ENCODE measurements at places on chromosomes 1 and 21.
A peak's percentile ranks its signal among the peaks of the same experiment; 100 is the strongest.

DNA sequence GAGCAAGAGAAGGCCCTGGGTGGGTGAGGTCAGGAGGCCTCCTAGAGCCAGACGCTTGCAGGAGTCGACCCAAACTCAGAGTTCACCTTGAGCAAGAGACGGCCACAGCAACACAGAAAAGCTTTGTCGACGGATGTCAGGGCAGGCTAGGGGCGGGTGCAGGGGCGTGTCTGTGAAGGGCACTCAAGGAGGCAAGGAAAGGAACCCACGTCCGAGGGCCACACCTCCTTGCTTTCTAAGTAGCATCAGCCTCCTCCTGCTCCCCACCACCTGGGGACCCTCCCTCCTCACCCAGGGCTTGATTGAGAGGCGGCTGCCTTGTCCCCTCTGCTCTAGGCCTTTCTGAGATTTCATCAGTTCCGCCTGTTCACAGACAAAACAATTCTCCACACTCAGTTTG, 92.1 kb downstream of the OMA1 start:
- DNase-seq, result no peak

DNA sequence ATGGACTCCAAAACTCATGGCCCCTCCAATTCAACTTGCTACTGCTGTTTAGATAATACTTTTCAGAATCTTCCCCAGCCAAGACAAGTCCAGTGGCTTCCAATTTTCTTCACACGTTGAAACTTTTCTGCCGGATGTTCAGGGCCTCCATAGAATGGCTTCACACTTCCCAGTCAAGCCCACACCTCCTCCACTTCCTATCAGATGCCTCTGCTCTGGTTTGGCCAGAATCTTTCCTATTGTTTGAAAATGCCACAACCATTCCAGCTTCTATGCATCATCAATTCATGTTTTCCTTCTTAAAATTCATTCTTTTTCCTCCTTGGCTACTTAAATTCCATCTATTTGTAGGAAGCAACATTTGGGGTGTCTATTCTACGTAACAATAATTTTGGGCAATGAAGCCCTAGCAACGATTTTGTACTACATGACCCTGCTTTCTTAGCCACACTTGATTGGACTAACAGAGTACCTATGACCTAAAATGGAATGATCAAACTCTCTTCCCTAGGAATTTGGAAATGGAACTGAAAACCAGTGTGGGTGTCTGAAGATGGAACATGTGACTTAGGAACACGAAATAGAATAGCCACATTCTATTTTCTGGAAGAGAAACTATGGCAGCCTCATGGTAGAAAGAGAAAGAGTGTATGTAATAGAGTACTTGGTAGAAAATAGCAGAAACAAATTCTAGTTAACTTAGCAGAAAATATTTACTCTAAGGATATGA, 74.1 kb upstream of the CNIH3 start:
- no peak for DNase-seq

DNA sequence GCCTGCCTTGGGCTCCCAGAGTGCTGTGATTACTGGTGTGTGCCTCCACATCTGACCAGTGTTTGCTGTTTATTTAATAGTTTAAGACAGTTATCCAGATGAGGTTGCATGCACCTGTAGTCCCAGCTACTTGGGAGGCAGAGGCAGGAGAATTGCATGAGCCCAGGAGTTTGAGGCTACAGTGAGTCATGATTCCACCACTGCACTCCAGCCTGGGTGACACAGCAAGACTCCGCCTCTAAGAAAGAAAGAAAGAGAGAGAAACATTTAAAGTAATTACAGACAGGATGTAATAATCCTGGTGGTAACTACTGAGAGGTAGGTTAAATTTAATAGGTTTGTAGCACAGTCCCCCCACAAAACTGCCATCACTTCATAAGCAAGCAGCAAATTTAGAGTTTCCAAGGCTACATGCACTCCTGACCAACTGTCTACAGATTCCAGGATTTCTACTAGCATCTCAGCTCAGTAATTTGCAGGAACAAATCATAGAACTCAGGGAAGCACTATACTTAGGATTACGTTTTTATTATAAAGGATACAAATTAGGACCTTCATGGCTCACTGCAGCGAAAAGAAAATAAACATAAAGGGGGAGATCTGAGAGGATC, 89.6 kb downstream of the PKN2 start:
- DNase-seq, result peak; percentile 89

DNA sequence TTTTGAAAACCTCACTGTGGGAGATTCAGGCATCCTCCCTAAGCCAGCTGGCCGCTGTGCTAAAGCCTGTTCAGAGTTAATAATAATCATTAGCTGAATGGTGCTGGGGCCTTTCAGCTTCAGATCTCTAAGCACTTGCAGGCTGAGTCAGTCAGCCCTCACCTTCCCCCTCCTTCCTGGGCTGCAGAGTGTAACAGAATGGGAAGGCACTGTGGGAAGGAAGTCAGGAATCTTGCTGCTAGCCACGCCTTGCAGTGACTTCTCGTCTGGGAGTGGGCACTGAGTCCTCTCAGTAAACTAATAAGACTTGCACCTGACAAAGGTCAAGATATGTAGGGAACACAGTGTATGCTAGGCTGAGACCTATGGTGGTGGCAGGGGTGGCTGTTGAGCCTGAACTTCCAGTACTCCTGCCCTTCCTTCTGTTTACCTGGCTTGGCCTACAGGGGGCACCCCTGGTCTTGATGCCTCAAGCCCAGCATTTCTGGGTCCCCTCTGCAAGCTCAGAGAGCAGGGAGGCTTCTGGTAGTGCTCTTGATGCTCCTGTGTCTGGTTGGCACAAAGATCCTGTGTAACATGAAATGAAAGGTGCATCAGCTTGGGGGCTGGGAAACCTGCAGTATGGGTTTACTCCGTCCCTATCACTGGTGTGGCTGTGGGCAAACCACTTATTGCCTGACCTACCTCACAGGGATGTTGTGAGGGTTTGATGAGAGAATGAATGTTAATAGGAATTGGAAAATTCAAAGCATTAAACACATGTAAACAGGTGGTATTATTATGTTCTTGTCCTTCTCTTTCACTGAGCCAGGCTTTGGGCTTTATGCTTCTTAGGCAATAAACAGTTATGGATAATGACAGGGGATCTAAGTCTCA, 6.0 kb downstream of the CYB561D1 start:
- peak; percentile 89 for DNase-seq

GRCh38 chr1:179151908-179152682, 70.2 kb downstream of the TOR3A start:
- DNase-seq, result no peak

DNA sequence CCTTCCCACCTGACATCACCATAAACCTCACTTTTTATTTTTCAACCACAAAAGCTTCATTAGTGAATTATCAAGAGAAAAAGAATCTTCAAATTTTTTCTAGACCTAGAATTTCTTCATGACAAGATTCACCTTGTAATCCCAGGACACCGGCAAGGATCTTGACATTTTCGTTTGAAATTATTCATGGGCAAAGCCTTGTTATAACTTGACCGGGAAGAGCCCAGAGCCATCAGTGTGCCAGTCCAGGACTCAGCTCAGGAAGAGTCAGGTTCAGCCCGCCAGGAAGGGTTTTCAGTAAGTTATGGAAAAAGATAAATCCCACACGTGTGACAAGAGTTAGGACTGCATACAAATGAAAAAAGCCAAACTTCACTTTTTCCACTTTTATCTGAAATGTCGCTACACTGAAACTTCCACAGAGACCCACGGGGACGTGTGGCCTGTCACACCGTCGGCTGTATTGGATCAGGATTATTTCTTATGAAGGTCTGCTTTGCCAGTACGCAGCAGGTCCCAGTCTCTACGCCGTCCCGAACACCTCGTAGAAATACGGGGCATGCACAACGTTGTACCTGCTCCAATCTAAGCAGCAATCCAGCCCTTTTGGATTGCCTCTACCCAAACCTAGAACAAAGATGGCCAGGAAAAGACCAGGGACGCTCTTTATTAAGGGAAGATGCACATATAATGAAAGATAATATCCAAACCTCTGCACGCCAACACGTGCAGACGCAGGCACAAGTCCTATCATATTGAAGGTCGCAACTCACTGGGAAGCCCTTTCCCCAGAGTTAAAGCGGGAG, 916 bp downstream of the F3 start:
- no peak for DNase-seq

GRCh38 chr1:113401067-113401466, 10.8 kb downstream of the MAGI3 start:
- no peak for DNase-seq

DNA sequence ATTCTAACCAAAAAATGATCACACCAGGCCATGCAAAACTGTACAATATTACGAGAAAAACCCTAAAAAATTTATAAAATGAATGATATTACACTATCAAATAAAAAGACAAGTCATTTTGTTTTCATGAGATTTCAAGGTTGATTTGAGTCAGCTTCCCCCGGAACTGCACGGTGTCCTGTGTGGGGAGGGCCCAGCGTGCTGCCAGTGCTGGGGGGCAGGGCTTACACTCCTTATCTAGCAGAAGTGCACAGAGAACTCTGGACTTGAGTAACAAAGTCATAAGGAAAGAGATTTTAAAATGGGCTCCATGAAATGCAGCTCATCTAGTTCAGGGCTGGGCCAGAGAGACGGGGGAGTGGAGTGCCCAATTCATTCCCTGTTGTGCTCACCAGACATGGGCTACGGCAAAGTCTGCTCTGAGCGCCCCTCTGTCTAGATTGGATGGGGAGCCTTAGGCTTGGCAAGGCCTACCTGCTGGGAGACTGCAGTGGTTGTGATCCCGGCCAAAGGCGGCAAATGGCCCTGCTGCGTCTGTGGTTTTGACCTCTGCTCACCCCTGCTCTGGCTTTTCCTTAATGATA, 50.1 kb downstream of the COQ8A start:
- peak; percentile 49 for DNase-seq

DNA sequence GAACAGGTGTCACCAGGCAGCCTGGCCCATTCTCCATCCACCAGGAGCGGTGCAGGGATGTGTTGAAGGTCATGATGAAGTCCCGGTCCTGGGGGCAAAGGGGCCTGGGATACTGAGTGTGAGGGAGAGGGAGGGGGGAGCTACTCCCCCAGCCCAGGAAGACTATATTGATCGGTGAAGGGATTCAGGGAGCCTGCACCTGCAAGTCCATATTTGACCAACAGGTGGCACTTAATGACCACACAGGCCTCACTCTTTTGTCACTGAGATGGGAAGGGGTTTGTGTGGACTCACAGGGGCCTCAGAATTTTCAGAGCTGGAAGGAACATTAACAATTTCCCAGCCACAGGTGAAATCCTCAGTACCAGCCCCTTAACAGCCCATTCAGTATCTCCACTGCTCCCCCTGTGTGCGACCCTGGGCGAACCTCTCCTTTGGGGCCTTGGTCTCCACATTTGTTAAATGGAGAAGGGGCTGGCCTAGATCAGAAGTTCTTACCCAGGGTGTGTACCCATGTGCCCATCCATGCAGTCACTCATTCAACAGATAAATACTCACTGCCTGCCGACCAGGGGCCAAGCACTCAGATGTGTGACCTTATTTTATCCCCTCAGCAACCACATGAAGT, 55.6 kb downstream of the NKAIN1 start:
- DNase-seq, result peak; percentile 80

- no peak for DNase-seq
These were observed 2129.8 kb downstream of the NCAM2 start for GRCh38 chr21:23127973-23128372.

DNA sequence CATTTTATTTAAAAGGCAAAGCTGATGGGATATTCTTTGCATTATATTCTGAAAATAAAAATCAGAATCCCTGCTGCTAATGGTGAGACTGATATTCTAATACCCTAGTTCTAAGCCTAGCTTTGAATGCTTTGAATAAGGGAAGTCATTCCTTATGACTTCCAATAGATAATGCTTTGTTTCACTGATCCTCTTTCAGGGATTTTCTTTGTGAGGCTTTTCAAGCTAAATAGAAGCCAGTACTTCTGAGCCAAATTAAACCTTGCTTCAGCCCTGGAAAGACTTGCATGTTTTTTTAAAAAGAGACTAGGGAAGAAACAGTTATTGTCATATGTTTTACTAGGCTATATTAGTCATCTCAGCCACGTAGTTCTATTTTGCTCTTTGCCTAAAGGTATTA, 68.5 kb upstream of the CACYBP start:
- DNase-seq, result no peak

- no peak for DNase-seq
These were observed 32.7 kb upstream of the CRB1 start for GRCh38 chr1:197235355-197235754.

- no peak for DNase-seq
These were observed 90.1 kb downstream of the ZNF648 start for GRCh38 chr1:181971424-181971823.

GRCh38 chr21:38306433-38307141, 49.8 kb downstream of the KCNJ15 start:
- no peak for DNase-seq

- no peak for DNase-seq
These were observed 27.5 kb upstream of the H6PD start for GRCh38 chr1:9207086-9207485.

- no peak for DNase-seq
These were observed 61.6 kb upstream of the LAPTM5 start for GRCh38 chr1:30819244-30819571.

Data from islet precursor cell (in vitro differentiated cells).